Activated naive CD8-positive, alpha-beta T cell treated with anti-CD3 and anti-CD28 coated beads for 36 hours (primary cell): ENCODE measurements at places on chromosomes 16 and 17. TPM values are rescaled to one million over a fixed set of nuclear protein-coding genes. Genes with fewer than 3 reads are reported as not detected.
A peak's percentile ranks its signal among the peaks of the same experiment; 100 is the strongest.

The FOXL1 gene
- total RNA-seq, result not detected

GRCh38 chr16:67190448-67191399, 788 bp upstream of the EXOC3L1 start:
- peaks cover 18% of the 10 kb centered on the region for H3K4me1 ChIP-seq
- no peak for DNase-seq
- H3K27ac ChIP-seq, result peak overlapping the region; percentile 78
- H3K4me3 ChIP-seq, result peak overlapping the region; percentile 95
- H3K27me3 ChIP-seq, result peaks cover 6% of the 10 kb centered on the region

DNA sequence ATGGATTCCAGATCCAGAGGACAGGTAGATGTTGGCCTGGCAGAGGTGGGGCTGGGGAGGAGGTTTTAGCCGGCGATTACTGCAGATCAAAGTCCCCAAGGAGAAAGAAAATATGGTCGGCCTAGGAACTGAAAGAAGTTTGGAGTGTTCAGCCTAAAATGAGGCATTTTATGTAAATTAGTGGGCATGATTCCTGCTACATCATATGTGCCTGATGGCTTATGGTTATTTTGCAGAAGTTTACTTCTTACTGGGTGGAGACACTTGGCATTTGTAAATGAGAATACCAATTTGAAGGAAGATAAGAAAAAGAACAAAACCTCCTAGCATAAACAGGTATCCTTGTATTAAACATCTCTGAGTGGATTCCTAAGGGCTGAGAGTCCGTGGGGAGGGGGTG, 149.3 kb downstream of the FOXL1 start:
- H3K27me3 ChIP-seq, result peaks cover 37% of the 10 kb centered on the region
- DNase-seq, result no peak
- H3K36me3 ChIP-seq, result no peaks in the 10 kb centered on the region
- no peaks in the 10 kb centered on the region for H3K4me1 ChIP-seq
- no peak overlapping the region for H3K27ac ChIP-seq

DNA sequence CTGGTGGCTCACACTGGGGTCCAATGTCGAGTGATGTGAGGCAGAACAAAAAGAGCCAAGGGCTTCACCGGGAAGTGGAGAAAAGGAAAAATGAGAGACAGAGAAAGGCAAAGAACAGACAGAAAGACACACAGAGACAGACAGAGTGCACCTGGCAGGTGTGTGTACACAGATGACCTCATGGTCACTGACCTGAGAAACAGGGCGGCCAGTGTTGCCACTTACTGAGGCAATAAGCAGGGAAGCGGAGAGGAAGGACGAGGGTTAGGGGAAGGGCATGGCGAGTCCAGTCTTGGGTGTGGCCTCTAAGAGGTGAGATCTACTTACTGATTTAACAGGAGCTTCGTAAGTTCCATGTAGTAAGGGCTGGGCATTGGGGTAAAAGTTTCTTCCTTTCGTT, 7.5 kb downstream of the GINS2 start:
- no peak overlapping the region for H3K4me3 ChIP-seq
- H3K27ac ChIP-seq, result no peak overlapping the region
- H3K4me1 ChIP-seq, result peaks cover 9% of the 10 kb centered on the region
- no peak for DNase-seq
- H3K36me3 ChIP-seq, result peaks cover 12% of the 10 kb centered on the region

The KRT20 gene
- not detected for total RNA-seq
